Right lobe of liver (tissue), 6 donors: ENCODE measurements at places on chromosomes 16 and 17. TPM values are rescaled to one million over a fixed set of nuclear protein-coding genes. Genes with fewer than 3 reads are reported as not detected.

DNA sequence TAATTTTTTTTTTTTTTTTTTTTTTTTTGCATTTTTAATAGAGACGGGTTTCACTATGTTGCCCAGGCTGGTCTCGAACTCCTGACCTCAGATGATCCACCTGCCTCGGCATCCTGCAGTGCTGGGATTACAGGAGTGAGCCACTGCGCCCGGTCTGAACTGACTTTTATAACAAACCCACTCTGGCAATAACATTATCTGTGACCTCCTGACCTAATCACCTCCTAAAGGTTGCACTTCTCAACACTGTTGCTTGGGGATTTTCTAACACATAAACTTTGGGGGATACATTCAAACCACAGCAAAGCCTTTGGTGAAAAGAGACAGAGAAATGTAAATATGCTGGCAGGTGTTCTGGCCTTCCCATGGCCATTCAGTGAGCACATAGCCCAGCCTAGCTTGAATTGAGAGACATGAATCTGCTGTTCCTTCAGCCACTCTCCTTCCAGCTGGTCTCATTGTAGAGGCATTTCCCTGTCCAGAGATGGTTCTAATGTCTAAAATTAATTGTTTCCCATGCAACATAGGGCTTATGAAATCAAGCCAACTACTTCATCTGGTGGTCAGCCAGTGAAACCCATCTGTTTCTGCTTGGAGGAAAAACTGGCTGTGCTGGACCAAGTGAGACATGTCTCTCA lies 28.3 kb downstream of the LYRM1 start:
- no peak for DNase-seq

GRCh38 chr17:19579192-19579761 lies 45.6 kb downstream of the SLC47A1 start:
- no peak for DNase-seq

Gene SRL
- 0.31 TPM for total RNA-seq

DNA sequence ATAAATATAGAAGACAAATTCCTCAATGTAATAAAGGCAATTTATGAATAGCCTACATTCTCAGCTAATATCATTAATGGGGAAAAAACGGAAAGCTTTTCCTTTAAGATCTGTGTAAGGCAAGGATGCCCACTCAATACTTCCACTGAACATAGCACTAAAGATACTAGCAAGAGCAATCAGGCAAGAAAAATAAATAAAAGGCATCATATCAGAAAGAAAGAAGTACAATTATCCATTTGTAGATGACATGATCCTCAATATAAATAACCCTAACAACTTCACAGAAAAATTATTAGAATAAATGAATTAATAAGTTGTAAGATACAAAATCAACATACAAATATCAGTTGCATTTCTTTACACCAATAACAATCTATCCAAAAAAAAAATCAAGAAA lies 37.1 kb downstream of the C16orf87 start:
- no peak for DNase-seq

Gene DHRS7C
- total RNA-seq = not detected

DNA sequence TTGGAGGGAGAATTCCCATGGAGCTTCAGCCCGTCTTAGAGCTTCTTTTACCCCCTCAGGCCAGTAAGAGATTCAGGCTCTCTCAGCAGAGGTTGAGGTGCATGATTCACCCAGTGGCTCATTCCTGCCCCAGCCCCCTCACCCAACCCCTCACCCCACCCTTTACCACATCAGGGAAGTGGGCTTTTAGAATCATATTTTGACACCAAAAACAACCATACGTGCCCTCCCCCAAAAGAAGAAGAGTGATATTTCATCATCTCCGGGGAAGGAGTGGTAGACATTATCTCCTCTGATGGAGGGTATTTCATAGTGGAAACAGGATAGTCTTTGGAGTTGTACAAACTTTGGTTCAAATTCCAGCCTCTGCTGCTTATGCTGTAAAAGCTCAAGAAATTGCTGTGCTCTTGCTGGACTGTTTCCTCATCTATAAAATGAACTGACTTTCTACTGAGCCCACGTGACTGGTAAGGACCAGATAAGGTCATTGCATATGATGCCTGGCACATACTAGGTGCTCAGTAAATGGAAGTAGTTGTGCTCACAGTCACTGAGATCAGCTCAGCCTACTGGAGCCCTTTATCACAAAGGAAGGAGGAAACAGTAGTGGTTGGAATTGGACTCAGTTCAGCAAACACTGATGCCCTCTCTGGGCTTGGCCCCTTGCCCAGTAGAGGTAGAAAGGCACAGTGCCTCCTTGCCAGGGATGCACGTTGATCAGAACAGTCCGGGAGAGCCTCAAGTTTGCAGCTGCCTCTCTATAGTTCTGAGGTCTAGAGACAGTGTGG lies 18.3 kb upstream of the CCL5 start:
- peak; percentile 84 for DNase-seq

Gene GAS7
- total RNA-seq = 2.6 TPM

GRCh38 chr16:67236563-67237395 lies 9.8 kb downstream of the TMEM208 start:
- DNase-seq = peak; percentile 50

DNA sequence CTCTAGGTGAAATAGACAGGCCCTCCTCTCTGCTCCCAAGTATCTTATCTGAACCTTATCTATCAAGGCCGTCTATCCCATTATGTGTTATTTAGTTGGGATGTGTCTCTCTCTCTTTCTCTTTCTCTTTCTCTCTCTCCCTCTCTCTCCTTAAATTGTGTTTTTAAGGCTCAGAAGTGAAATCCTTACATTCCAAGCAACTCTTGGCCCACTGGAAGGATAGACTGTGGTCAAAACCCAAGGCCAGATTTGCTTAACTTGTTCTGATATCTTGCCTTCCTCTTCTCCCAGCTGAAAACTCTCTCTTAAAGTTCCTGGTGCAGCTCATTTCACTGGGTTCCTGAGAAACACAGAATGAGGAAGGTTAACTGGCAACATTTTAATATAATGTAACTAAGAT lies 14.7 kb downstream of the CDRT4 start:
- DNase-seq = no peak

- peak; percentile 83 for DNase-seq
These were observed 4.5 kb downstream of the TMEM100 start for GRCh38 chr17:55717898-55718735.

DNA sequence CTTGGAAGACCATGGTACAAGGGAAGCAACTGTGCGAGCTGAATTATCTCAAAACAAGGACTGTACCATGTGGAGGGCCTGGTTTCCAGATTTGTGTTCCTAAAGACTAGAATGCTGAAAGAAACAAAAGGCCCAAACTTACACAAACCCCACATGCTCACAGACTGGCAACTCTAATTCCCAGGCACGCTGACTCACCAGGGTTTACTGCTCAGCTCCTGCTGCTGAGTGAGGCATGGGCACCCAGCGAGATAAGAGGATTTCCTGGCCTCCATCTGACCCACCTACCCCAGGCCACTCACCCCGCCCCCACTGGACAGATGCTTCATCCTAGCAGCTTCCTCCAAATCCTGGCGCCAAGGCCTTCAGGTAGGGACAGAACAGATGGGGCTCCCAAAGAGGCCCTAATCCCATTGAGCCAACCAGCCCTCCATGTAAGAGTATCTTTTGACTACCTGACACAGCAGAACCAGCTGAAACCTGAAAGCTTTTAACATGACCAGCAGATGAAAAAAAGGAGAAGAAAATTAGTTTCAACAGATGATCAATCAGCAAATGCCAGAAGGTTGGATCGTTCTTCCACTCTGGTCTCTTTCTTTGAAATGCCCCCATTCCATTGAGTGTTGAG lies 33.9 kb downstream of the DCUN1D3 start:
- DNase-seq = no peak

DNA sequence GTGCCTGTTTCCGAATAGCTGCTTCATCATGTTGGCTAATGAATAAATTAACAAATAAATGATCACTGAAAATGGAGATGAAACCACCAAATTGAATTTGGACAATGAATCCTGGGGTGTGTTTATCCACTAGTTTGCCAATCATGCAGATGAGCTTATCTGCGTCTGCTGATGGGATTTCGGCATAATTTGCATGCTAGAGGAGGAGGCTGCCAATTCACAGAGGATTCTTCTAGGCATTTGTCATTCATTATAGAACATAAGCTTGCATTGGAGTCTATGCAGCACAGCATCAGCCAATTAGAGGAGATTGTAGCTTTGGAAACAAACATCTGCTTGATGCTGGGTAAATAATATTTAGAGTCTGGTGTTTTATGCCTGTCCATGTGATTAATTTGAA lies 123.1 kb downstream of the NPIPB5 start:
- DNase-seq = no peak

Gene TAT
- total RNA-seq = 1,183 TPM

GRCh38 chr16:71250461-71251235 lies 20.1 kb upstream of the HYDIN start:
- DNase-seq = no peak
